T-cell (primary cell): ENCODE measurements at places on chromosomes 7 and 10. TPM values are rescaled to one million over a fixed set of nuclear protein-coding genes. Genes with fewer than 3 reads are reported as not detected.

DNA sequence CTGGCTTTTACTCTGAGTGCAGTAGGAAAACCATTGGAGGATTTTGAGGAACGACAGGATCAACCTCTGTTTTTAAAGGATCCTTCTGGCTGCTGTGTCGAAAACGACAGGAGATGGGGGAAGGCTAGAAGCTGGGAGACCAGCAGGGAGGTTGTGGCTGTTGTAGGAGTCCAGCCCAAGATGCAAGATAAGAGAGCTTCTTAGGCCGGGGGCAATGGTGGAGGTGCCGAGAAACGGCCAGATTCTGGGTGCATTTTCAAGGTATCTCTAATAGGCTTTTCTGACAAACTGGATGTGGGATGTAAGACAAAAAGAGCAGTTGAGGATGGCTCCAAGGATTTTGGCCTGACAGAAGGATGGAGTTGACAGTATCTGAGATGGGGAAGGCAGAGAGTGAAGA, 10.3 kb upstream of the PVRIG start:
- no peak overlapping the region for H3K4me3 ChIP-seq
- H3K4me1 ChIP-seq: peaks cover 44% of the 10 kb centered on the region
- peak overlapping the region; percentile 11 for H3K27ac ChIP-seq

DNA sequence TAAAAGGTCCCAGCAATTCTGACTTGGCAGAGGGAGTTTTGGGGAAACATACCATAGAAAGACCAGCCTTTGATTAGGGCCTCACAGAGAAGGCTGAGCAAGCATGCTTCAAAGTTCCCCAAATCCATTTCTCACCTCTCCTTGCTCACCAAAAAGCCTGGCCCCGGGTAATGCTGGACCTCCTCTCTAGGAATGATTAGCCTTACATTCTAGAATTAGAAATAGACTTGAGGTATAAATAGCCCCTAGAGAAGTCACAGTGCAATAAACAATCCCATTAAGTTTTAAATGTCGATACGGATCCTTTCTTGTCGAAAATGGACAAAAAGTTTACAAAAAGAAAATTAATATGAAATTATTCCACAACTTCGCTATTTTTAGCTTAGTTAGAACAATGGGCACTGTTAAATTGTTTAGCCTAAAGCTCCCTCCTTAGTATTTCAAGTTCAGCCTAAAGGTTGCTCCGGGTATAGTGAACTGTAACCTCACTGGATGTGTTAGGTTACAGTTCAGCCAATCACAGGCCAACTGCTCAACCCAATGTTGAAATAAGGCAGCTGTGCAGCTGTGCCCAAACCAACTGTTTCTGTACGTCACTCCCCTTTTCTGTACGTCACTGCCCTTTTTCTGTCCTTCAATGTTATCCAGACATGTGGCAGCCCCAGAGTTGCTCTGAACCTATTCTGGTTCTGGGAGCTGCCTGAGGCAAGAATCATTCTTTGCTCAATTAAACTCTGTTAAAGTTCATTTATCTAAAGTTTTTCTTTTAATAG, 7.9 kb upstream of the GSDME start:
- H3K27me3 ChIP-seq: peaks cover 4% of the 10 kb centered on the region
- no peak overlapping the region for H3K4me3 ChIP-seq
- no peaks in the 10 kb centered on the region for H3K36me3 ChIP-seq
- no peak overlapping the region for H3K27ac ChIP-seq

DNA sequence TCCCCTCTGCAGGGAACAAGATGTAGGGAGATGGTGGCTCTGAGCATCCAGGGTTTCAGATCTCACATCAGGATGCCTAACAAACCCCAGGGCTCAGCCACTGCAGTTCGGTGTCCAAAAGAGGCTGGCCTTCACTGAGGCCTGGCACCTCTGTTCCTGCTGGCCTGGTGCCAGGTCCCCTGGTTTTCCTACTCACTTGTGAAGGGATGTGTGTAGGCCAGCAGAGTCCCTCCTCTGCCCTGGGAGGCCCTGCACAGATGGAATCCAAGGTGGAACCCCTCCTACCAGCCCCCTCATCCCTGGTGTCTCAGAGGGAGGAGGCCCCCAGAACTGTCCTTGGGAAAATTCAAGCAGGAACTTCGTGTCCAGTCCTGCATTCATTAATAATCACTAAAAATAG, 260.6 kb downstream of the CCSER2 start:
- peaks cover 21% of the 10 kb centered on the region for H3K27me3 ChIP-seq
- no peaks in the 10 kb centered on the region for H3K4me1 ChIP-seq
- DNase-seq: no peak
- H3K27ac ChIP-seq: no peak overlapping the region
- no peaks in the 10 kb centered on the region for H3K36me3 ChIP-seq

GRCh38 chr10:130396044-130396443, 259.9 kb downstream of the GLRX3 start:
- no peak overlapping the region for H3K4me3 ChIP-seq
- no peak overlapping the region for H3K27ac ChIP-seq
- DNase-seq: no peak

DNA sequence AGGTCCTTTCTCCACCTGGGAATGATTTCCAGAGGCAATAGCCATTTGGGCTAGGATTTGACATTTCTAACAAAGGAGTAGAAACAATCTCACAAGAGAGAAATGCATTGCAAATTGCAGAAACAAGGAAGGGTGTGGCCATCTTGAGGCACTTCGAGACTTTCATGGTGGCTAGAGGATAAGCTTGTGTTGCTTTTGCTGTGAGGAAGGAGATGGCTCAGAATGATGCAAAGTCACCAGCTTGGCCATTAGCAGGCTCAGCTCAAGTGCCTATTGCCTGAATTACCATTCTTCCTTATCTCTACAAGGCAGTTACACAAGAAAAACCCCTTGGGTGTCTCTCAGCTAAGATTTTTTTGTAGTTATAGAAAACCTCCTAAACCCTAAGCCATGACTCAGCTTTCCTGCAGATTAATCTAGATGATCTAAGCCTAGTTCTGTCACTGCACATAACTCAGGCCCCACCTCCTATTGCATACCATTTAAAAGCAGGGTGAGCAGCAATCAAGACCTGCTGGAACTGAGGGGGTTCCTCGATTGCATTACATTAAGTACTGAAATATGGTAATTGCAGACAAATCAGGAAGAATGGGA, 683.1 kb downstream of the NRG3 start:
- no peak for DNase-seq
- no peaks in the 10 kb centered on the region for H3K4me1 ChIP-seq
- H3K4me3 ChIP-seq: no peak overlapping the region
- no peak overlapping the region for H3K27ac ChIP-seq
- H3K36me3 ChIP-seq: no peaks in the 10 kb centered on the region

DNA sequence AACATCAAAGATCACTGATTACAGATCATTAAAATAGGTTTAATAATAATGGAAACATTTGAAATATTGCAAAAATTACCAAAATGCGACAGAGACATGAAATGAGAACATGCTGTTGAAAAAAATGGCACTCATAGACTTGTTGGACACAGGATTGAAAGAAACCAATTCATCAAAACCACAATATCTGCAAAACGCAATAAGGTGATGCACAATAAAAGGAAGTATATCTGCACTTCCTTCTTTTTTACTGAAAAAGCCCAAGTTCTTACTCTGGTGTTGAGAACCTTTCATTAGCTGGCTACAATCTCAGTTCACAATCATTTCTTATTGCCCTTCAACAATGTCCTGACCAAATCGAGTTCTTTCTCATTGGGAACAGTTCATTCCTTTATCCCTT, 28.7 kb downstream of the TMEM106B start:
- H3K36me3 ChIP-seq: peaks cover 14% of the 10 kb centered on the region
- H3K27me3 ChIP-seq: no peaks in the 10 kb centered on the region
- no peak overlapping the region for H3K4me3 ChIP-seq
- no peak overlapping the region for H3K27ac ChIP-seq
- H3K4me1 ChIP-seq: no peaks in the 10 kb centered on the region

DNA sequence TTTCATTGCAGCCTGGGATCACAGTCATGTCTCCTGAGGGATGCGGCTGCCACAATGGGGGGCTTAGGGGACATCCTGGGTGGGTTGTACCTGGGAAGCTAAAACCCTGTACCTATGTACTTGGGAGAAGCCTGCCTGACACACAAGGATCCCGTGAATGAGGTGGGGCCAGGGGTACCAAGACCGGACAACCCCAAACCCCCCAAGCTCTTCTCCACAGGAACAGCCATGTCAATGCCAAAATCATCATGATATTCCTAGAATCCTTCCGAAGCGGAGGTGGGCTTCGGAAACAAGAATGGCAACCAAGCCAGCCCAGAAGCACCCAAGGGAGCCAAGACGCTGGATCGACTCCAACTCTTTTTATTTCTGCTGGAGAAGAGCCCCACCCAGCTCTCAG, 260.3 kb upstream of the TCERG1L start:
- no peaks in the 10 kb centered on the region for H3K36me3 ChIP-seq
- no peak for DNase-seq
- no peak overlapping the region for H3K4me3 ChIP-seq

- no peak for DNase-seq
- H3K4me3 ChIP-seq: no peak overlapping the region
- no peak overlapping the region for H3K27ac ChIP-seq
- no peaks in the 10 kb centered on the region for H3K27me3 ChIP-seq
- H3K4me1 ChIP-seq: no peaks in the 10 kb centered on the region
Observed at GRCh38 chr10:89115876-89116627, 91.1 kb downstream of the CH25H start.

DNA sequence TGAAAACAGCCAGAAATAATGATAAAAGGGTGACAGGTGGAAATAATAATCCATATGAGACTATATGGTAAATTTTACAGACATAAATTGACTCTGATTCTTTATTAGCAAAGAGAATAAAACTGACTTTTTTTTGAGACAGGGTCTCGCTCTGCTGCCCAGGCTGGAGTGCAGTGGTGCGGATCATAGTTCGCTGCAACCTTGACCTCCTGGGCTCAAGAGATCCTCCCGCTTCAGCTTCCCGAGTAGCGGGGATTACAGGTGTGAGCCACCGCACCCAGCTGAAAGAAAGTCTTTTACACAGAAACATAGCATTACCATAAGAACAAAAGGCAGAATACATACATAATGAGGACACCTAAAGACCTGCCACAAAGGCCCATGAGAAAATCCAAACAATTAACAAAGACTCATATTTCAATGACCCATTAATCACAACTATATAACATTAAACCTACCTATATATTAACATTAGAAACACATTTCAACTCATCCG, 51.5 kb upstream of the DIP2C start:
- H3K27ac ChIP-seq: no peak overlapping the region
- H3K27me3 ChIP-seq: no peaks in the 10 kb centered on the region
- H3K4me1 ChIP-seq: no peaks in the 10 kb centered on the region
- H3K36me3 ChIP-seq: no peaks in the 10 kb centered on the region
- DNase-seq: no peak
- no peak overlapping the region for H3K4me3 ChIP-seq

- no peaks in the 10 kb centered on the region for H3K4me1 ChIP-seq
- H3K36me3 ChIP-seq: no peaks in the 10 kb centered on the region
- no peak for DNase-seq
- H3K4me3 ChIP-seq: no peak overlapping the region
Observed at GRCh38 chr10:10367264-10367663, 650.4 kb upstream of the CELF2 start.

DNA sequence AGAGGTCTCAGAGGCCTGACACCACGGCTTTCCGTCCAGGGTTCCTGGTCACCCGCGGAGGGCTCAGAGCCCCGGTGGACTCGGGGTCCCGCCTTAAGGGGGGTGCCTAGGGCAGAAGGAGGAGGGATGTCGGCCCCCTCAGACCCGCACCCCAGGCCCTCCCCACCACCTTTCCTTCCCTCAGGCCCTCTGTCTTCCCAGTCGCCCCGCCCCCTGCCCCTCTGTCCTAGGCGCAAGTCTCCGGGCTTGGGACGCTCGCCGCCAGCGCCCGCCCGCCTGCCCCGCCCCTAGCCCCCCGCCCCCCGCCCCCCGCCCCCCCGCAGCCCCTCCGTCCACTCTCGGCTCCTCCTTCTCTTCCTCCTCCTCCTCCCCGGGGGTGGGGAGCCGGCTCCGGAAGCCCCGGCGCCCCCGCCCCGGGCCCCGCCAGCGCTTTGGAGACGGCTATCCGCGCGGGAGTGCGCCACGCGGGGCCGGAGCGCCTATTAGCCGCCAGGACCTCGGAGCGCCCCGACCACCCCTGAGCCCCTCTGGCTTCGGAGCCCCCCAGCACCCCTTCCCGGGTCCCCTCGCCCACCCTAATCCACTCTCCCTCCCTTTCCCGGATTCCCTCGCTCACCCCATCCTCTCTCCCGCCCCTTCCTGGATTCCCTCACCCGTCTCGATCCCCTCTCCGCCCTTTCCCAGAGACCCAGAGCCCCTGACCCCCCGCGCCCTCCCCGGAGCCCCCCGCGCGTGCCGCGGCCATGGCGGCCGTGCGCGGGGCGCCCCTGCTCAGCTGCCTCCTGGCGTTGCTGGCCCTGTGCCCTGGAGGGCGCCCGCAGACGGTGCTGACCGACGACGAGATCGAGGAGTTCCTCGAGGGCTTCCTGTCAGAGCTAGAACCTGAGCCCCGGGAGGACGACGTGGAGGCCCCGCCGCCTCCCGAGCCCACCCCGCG, at the start of gene AEBP1:
AEBP1 (plus strand) TSS at position 423 of the 937 bp plus-strand sequence; CDS start at position 744, 321 bp downstream.
- DNase-seq: no peak
- H3K27me3 ChIP-seq: no peaks in the 10 kb centered on the region
- peak within 1 kb of the TSS; percentile 45 for H3K4me3 ChIP-seq

GRCh38 chr10:114685456-114685855, 27.4 kb upstream of the ABLIM1 start:
- H3K36me3 ChIP-seq: no peaks in the 10 kb centered on the region
- H3K4me1 ChIP-seq: no peaks in the 10 kb centered on the region
- DNase-seq: no peak
- no peak overlapping the region for H3K4me3 ChIP-seq
- no peaks in the 10 kb centered on the region for H3K27me3 ChIP-seq
- no peak overlapping the region for H3K27ac ChIP-seq

DNA sequence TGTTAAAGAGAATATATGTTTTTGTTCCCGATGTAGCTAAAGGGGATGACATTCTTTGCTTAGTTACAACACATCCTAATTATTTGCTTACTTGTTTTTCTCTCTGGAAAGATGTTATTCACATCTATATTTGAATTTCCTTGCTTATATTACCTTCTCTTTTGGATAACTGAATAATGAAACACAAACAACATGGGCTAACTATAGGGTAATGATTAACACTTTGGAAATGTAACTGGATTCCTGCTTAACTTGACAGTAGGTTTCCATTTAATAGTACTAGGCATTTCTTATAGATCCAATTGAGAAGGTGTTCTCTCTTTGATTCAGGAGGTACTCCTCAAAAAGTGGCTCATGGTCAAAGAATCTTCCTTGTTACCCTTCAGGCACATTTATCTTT, 141.1 kb downstream of the CCSER2 start:
- H3K4me1 ChIP-seq: no peaks in the 10 kb centered on the region
- H3K27me3 ChIP-seq: no peaks in the 10 kb centered on the region
- H3K4me3 ChIP-seq: no peak overlapping the region
- no peak for DNase-seq

Gene GSTO2
- total RNA-seq: 2.1 TPM

Gene PNLIPRP1
- total RNA-seq: not detected

Gene CC2D2B
- not detected for total RNA-seq

Gene FGL2
- total RNA-seq: 3.1 TPM

Gene INSYN2A
- not detected for total RNA-seq
